ENCODE measurements at places on chromosomes 3 and 15.

- DNase-seq = no peak
Measured at GRCh38 chr3:132160198-132160597, 125.4 kb upstream of the CPNE4 start.

GRCh38 chr3:23330568-23330967 lies 127.4 kb downstream of the UBE2E2 start:
- no peak for DNase-seq

DNA sequence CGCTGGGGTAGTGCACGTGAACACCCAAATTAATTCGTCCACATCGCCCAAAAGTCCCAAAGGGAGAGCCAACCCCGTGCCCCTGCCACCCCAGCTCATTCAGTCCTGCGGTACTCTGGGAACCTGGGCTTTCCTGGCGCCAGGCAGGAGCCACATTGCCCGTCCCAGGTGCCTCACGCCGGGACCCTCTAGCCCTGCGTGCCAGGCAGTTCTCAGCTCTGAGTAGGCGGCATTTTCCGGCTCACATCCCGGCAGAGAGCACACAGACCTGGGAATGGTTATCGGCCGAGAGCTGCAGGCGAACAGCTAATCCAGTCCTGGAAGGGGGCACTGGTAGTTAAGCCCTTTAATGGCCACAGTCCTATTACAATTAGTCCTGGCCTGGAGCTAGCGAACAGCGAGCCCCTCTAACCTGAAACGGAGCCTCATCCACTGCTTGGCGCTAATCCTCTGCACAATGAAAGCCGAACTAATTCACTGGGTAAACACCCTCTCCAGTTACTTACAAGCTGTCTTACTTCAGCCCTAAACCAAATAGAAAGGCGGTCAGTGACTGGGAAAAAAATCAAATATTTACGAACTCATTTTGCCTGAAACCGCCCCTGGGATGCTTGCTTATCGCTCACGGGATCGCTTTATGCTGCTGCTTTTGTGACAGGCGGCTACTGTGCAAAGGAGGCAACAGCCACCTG lies 254.6 kb upstream of the SOX14 start:
- no peak for DNase-seq

DNA sequence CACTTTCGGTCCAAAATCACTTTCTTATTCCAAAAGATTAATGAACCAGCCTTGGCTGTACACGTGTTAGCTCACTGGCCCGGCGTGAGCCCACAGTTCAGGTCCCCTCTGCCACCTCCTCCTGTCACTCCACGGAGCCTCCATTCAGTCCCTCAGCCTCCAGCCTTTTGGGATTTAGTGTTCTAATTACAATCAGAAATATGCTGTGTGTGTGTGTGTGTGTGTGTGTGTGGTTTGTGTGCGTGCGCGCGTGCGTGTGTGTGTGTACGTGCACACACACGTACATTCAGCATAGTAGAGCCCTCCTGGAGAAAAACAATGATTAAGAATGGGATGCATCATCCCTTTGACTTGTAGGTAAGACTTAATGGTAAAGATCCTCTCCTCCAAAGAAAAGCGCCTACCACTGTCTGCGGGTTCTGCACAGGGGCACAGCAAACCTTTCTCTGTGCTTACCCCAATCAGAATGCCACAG lies 801 bp downstream of the CA12 start:
- no peak for DNase-seq

GRCh38 chr3:87361956-87362355 lies 85.6 kb upstream of the POU1F1 start:
- DNase-seq = no peak

DNA sequence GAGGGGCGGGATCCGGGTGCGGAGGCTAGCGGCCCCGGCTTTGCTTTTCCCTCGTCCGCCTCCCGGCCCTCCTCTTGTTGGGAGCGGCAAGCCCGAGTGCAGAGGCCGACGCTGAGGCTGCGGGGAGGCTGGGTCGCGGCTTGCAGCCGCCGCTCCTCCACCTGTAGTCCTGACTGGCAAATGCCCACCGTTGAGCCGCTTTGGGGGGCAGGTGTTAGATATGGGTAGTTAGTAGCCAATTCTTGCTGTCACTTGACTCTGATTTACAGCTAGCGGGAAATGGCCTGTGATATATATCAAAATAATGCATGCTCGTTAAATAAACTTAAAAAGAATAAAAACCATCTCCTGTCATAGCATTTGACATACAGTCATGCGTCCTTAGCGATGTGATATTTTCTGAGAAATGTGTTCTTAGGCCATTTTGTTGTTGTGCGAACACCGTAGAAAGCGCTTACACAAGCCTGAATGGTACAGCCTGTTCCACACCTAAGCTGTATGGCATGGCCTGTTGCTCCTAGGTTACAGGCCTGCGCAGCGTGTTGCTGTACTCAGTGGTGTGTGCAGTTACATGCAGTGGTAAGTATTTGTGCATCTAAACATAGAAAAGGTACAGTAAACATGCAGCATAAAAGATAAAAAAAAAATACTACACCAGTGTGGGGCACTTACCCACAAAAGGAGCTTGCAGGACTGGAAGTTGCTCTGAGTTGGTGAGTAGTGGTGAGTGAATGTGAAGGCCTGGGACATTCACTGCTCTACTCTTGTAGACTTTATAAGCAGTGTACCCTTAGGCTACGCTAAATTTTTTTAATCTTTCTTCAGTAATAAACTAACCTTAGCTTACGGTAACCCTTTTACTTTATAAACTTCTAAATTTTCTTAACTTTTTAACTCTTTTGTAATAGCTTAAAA lies 873 bp downstream of the CAPN7 start:
- DNase-seq = no peak

DNA sequence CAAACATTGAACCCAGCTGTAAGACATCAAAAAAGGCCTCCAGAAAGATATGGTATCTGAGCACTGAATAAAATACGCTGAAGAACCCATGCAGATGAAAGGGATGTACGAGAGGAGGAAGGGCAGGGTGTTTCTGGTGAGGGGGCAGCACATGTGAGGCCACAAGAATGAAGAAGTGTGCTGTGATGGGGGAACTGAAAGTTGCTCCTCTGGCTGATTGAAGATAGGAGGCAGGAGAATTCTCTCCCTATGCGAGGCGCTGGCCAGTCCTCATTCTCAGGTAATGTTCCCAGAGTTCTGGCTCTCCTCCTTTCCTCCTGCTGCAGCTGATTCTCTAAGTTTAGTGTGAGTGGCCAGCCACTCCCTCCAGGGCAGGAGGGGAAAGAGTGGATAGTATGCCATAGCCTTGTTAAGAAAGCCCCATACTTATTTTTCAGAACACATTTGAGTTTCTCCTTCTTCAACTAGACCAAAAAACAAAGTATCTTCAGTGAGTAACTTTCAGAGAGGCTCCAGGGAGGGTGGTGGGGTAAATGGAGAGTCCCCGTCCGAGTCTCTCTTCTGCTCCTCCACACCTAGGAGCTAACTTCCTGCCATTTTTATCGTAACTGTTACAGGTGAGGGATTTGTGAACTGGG lies 26.9 kb upstream of the MYO1E start:
- no peak for DNase-seq

DNA sequence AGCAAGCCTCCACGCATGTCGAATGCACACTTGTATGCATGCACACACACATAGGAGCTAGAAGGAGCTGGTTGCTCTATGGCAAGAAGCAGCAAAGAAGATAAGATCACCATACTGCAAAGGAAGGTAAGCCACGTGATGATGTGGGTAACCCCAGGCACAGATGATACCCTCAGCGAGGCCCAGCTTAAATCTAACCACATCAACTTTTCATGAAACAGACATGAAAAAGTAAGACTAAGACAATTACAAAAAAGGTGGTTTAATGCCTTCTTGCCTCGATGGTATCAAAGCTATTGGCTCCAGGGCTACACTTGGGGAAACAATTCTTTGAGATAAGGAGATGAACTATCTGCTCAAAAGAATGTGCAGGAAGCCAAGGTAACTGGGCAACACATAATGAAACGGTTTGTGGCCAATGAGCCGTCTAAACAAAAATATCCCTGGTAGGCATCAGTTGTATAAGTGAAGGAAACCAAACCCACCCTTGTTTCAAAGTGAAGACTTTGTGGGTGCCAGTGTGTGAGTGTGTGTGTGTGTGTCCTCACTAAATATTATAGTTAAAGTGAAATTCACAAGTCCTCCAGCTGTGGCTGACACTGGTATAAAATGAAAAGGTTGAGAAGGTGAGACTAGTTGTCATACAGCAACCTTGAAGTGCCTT lies 365.7 kb upstream of the ICE2 start:
- no peak for DNase-seq

- no peak for DNase-seq
Measured at GRCh38 chr3:188946351-188947240, 225.2 kb upstream of the TPRG1 start.

GRCh38 chr3:140448001-140448400 lies 229.9 kb upstream of the TRIM42 start:
- DNase-seq = no peak

DNA sequence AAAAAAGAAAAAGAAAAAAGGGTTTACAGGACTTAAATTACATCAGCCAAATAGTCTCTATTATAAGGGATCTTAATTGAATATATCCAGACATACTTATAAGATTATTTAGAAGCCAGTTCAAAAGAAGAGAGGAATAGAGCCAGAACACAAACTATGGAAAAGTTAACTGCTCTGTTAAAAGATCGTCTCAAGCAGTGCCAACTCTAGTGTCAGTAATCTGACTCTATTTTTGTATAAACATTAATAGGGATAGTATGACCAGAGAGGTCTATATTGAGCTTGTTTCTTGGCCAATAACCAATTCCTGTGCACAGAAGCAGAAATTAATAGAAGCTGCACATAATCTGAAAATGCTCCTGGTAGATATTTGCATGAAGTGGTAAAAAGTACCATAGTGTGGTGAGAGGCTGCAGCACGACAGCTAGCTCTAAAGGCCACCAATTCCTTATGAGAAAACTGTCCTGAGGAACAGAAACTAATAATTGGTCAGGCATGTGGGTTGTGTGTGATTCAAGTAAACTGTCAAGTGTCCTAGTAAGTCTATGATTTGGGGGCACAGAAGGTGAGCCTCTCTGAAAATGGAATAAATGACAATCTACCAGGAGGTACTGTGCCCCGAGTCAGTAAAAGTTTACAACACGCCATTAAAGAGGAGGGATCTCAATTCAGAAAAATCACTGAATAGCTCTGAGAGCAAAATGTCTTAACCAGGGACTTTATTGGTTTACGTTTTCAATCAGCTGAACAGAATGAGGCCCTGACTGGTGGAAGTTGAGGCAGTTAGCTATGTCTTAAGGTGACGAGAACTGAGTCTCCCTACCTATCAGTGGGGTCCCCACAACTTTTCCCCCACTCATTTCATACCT lies 51.5 kb upstream of the NANOGP8 start:
- no peak for DNase-seq

GRCh38 chr15:91473894-91474545 lies 374.0 kb downstream of the SV2B start:
- no peak for DNase-seq

- DNase-seq = no peak
Measured at GRCh38 chr3:187490366-187490765, 122.2 kb downstream of the RTP4 start.

DNA sequence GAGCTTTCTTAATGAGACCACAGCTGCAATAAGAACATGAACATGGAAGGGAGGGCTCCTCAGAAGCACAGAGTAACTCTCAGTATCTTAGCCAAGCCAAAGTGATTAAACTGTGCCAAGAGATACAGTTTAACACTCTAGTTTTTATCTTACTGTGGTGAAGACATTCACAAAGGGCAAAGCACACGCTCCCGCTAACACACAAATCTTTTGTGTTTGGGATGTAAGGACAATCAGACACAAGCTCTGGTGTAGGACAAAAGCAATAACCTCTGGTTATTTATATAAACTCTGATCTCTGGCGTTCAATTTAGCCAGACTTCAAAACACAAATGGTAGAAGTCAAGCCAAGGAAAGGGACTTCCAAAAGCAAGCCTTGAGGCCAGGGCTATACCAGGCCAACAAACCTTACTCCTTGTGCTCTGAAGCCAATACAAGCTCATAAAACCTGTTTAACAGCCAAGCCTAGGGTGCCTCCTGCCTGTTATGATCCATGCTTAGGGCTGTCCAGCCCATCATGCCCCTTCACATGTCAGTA lies 27.8 kb downstream of the DPH3 start:
- no peak for DNase-seq

GRCh38 chr15:82999905-83000671 lies 11.4 kb downstream of the C15orf40 start:
- DNase-seq = no peak

GRCh38 chr15:57529748-57530147 lies 62.0 kb upstream of the MYZAP start:
- no peak for DNase-seq
